ENCODE measurements at places on chromosomes 1 and 21.

GRCh38 chr1:228765168-228765946 is 30.1 kb downstream of the RHOU start:
- DNase-seq, result no peak

DNA sequence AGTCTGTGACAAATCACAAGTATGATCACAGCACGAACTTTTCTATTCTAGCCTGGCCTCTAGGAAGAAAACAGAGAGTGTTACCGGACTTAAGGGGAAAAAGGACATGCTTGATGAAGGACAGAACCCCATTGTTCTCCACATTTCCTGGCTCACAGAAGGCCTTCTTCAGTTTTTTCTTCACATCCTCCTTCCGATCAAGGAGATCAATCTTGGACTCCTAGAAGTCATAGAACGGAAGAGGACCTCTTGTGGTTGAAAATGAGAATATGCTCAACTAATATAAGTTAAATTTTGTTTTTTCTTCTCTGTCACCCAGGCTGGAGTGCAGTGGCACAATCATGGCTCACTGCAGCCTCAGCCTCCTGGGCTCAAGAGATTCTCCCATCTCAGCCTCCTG is 30.3 kb downstream of the YARS1 start:
- no peak for DNase-seq

- no peak for DNase-seq
Observed at GRCh38 chr1:96843196-96843595, 121.6 kb downstream of the PTBP2 start.

GRCh38 chr1:153598309-153599172 is 14.4 kb downstream of the S100A16 start:
- no peak for DNase-seq
